Fibroblast of skin of left biceps (primary cell): ENCODE measurements at places on chromosomes 1 and 21.

DNA sequence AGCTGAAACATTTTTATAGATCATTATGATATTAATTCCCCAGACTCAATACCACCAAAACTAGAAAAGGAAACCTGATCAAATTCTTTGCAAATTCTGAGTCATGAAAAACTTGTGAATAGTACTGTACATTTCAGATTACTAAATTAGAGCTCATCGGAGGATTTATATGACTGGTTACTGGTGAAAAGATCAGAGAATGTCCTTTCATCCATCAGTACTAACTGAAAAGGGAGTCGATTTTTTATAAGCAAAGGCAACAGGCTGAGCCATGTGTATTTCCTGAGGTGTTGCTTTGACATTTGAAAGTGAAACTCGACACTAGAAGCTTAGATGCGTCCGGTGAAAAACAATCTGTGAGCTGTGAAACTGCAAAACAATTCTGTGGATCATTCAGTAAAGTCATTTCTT lies 155.7 kb downstream of the TNFSF18 start:
- DNase-seq = no peak

GRCh38 chr1:101309334-101310311 lies 72.8 kb downstream of the S1PR1 start:
- peak; percentile 20 for DNase-seq

- no peak for DNase-seq
These were observed 24.3 kb upstream of the TCEA3 start for GRCh38 chr1:23448846-23449245.

DNA sequence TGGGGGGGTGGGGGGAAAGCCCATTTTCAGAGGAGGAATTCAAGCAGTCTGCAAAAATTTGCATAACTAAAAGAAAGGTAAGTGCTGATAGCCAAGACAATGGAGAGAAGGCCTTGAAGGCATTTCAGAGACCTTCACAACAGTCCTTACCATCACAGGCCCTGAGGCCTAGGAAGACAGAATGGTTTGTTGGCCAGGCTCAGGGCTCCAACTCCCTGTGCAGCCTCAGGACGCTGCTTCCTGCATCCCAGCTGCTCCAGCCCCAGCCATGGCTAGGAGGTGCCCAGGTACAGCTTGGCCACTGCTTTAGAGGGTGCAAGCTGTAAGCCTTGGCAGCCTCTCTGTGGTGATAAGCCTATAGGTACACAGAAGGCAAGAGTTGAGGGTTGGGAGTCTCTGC lies 571.6 kb downstream of the MATN1 start:
- DNase-seq = no peak

GRCh38 chr1:59128784-59129227 lies 168.1 kb upstream of the FGGY start:
- DNase-seq = peak; percentile 66

GRCh38 chr1:246434335-246434734 lies 72.7 kb downstream of the SMYD3 start:
- DNase-seq = no peak

- peak; percentile 68 for DNase-seq
These were observed 45.7 kb upstream of the TSPAN2 start for GRCh38 chr1:115134850-115135480.

GRCh38 chr1:18583326-18583941 lies 47.2 kb upstream of the PAX7 start:
- no peak for DNase-seq

- no peak for DNase-seq
These were observed 54.0 kb downstream of the PIK3CD start for GRCh38 chr1:9705337-9706093.

DNA sequence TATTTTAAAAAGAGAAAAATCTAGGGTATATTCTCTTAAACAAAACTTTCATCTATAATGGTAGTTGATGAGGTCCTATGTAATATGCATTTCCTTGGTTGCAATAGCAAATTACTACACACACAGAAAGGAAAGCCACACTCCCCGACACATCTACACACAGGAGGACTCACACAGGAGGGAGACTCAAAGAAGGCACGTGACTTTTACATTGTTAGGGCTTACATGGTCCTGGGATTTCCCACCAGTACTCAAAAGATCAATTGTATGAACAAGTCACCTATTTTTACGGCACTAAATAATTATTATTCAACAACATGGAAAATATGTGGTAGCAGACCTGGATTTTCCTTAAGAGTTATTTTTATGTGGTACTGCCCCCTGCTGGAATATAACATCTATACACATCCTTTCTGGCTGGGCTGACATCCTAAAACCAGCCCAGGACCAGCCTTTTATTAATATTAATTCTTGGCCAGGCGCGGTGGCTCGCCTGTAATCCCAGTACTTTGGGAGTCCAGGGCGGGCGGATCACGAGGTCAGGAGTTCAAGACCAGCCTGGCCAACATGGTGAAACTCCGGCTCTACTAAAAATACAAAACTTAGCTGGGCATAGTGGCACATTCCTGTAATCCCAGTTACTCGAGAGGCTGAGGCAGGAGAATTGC lies 33.9 kb upstream of the LGALS8 start:
- no peak for DNase-seq

DNA sequence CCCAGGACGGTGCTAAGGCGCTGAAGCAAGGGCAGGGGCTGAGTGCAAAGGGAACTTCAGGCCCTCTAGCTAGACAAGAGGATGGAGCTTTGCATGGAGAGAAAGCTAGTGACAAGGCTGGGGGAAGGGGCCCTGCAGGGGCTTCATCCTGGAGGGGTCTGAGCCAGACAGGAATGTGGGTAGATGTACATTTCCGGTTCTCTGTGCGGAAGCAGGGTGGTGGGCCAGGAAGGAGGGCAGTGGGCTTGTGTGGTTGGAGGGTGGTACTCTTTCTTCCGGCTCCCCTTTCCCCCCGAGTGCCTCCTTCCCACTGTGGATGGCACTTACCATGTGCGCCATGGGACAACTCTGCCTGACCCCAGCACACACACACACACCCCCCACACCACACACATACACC lies 1.5 kb downstream of the KISS1 start:
- no peak for DNase-seq

GRCh38 chr1:195335541-195335940 lies 1272.7 kb downstream of the KCNT2 start:
- peak; percentile 19 for DNase-seq

DNA sequence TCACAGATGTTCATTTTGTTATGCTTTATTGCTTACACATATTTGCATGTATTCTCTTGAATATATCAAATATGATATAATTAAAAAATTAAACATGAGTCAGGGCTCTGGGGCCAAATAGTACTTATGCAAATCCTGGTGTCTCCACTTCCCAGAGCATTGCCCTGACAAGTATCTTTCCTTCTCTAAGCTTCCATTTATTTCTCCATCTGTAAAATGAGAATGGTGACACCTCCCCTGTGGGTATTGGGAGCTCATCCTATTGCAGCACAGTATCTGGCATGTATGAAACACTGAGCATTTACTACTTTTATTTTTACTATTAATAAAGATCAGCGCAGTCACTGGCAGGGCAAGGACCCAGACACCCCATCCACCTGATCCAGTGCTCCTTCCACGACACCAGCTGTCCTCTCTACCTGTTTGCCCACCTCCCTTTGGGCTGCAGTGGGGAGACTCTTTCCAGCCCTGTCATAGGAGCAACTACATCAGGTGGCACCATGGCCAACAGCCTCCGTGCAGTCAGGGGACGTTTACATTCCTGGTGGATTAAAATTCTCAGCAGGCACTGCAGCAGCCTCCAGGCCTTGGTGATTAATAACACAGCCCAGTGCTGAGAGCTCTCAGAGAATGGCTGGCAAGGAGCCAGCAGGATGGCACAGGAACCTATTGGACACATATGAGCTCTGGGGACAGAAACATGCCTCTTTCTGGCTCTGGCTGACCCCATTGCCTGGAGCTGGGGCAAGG lies 113.0 kb downstream of the DMRTB1 start:
- DNase-seq = no peak

DNA sequence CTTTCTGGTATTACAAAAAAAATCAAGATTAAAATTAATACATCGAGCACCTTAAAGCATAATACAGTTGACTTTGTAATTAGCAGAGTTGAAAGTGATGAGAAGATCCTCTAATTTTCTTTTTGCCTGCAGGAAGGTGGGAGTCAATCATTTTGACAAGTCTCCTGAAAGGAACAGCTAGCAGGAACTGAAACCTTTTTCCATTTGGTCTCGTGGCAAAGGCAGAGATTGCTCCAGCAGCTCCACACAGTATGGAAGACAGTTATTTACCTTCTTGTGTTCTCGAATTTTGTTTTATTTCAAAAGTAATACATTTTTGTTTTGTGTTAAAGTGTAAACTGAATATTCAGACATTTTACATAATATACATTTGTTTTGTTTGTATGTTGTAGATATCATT lies 7.7 kb downstream of the S100PBP start:
- no peak for DNase-seq

DNA sequence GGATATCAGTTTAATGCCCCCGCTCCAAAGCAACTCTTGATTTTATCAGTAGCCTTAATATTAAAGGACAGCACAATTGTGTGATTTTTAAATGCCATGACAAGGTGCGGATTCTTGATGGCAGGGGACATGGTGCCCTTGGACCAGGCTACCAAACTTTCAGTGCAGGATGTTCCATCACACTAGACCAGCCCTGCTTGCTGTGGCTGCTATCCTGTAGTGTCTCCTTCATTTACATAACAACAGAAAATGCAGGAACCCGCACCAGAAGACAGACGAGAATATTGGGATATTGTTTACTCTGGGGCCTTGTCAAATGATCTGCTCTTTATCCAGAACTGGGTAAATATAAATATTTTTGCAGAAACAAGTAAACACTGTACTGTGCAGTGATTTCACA lies 229.3 kb upstream of the PKN2 start:
- no peak for DNase-seq

DNA sequence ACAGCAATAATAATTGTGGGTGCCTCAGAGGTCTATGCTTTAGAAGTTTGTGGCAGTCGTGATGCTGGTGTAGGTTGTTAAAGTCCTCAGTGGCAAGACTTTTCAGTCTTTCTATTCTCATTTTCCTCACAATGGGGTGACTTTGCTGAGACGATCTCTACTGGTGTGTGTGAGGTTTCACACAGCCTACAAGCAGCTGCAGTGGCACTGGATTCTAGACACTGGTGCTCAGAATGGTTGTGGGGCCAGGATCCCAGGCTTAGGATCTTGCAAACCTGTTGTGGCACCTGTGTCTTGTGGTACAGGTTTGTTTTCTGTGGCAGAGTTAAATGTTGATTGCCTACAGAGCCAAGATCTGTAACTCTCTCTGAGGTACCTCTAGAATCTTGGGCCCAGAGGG lies 581.2 kb downstream of the PTPRC start:
- DNase-seq = no peak

GRCh38 chr1:58064166-58064565 lies 482.4 kb downstream of the OMA1 start:
- DNase-seq = no peak

DNA sequence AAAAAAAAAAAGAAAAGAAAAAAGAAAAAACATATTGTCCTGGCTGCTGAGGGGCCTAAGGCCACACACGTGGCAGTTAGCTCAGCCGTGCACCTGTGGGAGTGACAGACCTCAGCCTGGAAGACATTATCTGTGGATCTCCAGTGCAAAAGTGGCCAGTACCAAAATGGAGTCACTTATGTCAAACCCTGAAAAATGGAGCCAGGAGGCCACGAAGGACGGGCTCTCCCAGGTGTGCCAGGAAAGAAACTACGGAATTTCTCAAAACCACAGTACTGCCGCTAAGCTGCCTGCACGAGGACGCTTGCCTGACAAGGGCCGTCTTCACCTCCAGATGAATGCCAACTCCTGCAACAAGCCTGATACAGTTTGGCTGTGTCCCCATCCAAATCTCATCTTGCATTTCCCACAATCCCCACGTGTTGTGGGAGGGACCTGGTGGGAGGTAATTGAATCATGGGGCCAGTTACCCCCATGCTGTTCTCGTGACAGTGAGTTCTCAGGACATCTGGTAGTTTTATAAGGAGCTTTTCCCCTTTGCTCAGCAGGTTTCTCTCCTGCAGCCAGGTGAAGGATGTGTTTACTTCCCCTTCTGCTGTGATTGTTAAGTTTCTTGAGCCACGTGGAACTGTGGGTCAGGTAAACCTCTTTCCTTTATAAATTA lies 5.3 kb upstream of the MIB2 start:
- DNase-seq = no peak

DNA sequence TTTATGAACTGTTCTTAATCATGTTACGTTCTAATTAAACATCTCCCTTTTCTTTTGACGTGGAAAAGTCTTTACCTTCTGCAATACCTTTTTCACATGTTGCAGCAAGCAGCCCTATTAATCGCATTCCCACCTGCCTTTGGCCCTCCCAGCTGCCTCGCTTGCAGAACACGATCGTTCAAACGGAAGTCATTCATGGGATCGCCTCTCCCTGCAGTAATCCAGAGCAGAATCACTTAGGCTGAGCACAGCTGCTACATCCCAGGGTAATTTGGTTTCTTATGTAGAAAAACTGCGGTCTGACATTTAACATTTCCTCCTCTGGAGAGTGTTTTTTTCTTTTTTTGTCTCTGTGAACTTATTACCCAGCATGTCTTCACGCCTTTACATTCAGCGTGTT lies 206.3 kb downstream of the KIF26B start:
- DNase-seq = no peak

DNA sequence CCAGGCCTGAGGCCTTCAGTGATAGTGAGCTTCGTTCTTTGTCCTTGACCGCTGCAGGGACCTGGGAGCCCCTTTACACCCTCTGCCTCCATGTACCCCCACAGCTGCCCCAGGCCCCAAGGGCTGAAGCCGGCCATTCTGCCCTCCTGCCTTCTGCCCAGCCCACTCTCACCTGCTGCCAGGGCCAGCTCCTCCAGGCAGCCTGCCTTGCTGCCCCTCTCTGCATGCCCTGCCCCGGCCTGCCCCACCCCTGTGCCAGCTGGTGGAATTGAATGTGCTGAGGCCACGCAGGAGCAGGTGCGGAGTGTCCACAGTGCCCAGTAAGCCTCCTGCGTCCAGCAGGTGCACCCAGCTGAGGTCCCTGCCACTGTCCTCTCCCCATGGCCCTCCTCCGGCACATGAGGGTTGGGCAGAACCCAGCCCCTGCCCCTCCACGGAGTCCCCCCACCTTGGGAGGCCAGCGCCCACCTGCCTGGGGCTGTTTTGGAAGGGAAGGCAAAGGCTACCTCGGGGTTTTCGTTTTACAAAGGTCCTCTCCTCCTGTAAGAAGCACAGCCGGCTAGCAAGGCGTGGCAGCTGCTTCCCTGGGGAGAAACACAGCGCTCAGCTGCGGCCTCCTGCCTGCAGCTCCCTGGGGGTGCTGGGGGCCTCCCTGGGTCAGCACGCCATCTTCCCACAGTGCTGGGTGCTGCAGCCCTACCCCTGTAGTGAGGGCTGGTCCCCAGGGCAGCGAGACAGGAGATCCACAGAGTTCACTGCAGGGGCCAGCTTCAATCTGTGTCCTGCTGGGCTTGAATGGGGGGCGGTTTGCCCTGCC lies 21.0 kb downstream of the MMEL1 start:
- no peak for DNase-seq

GRCh38 chr1:165352442-165353293 lies 3.8 kb downstream of the LMX1A start:
- DNase-seq = no peak

GRCh38 chr1:155038602-155039307 lies 5.1 kb downstream of the DCST1 start:
- no peak for DNase-seq

GRCh38 chr1:221069178-221069903 lies 190.1 kb downstream of the HLX start:
- no peak for DNase-seq

GRCh38 chr1:9110669-9111356 lies 18.1 kb downstream of the GPR157 start:
- peak; percentile 58 for DNase-seq
